ENCODE measurements at places on chromosomes 3 and 15. TPM values are rescaled to one million over a fixed set of nuclear protein-coding genes. Genes with fewer than 3 reads are reported as not detected.
A peak's percentile ranks its signal among the peaks of the same experiment; 100 is the strongest.

Gene AADACL2
- not detected for total RNA-seq

Gene XPC
- 47.3 TPM for total RNA-seq

Gene KLHL6
- 15.2 TPM for total RNA-seq

Gene ARPIN
- total RNA-seq, result 29.8 TPM

Gene SYNPR
- not detected for total RNA-seq

Gene WDR73
- 45.8 TPM for total RNA-seq

Gene CAPN3
- total RNA-seq, result 73.0 TPM

Gene DPPA2
- not detected for total RNA-seq

Gene GAP43
- 0.13 TPM for total RNA-seq

Gene IDH3A
- 52.3 TPM for total RNA-seq

Gene VPS39
- total RNA-seq, result 57.3 TPM

- DNase-seq, result no peak
These were observed 727 bp upstream of the TM2D3 start for GRCh38 chr15:101652786-101653430.

- DNase-seq, result peak; percentile 82
These were observed 74.6 kb downstream of the PRICKLE2 start for GRCh38 chr3:64150623-64151207.

DNA sequence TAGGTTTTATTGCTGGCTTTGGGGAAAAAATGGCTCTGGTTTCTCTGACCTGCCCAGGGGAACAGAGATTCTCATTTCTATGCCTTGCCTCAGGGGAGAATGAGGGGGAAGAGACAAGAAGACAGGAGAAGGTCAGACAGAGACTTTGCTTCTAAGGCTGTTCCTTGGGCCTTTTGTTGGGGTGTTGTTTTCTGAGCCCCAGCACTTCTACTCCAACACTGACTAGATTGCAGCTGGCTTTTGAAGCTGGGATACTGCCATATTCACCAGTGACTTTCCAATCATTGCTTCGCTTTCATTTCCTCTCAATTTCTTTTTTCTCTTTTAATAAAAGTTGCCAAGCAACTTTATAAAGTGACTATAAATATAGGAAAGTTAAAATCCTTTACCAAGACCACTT lies 143.2 kb upstream of the ARHGEF26 start:
- no peak for DNase-seq

GRCh38 chr3:29465836-29466235 lies 185.0 kb downstream of the RBMS3 start:
- no peak for DNase-seq

DNA sequence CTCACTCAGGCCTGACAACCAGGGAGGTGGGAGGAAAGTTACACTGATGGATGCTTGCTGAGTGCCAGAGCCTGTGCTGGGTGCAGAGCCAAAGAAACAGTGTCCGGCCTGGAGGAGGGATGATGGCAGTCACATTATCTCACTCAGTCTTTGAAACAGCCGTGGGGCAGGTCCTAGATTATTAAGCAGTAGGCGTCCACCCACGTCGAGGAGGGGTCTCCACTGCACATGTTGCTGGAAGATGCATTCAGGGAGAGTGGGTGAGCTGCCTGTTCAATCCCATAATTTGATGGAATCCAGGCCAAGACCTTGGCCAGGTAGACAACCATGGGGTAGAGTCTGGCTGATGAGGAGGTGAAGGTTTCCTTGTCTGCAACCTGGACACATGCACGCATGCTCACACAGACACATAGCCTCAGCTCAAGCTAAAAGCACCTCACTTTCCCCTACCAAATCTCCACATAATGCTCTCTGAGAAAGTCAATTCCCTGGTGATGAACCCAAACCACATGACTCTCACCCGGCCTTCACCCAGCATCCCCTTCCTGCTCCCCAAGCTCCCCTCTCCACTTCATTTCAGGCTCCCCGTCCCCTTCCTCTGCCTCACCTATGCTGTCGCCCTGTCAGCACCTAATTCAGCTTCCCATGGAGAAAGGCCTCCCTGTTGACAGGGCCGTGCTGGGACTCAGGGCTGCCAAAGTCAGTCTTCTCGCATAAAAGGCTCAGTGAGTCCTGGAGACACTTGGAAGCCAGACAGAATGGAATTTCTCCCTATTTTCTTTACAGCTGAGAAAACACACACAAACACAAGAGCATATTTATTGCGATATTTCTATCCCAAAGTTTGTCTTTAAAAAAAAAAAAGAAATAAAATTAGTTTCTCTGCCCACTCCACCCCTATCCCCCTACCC lies 29.8 kb downstream of the ACAN start:
- no peak for DNase-seq

GRCh38 chr3:44058868-44059203 lies 182.8 kb upstream of the TOPAZ1 start:
- DNase-seq, result no peak

DNA sequence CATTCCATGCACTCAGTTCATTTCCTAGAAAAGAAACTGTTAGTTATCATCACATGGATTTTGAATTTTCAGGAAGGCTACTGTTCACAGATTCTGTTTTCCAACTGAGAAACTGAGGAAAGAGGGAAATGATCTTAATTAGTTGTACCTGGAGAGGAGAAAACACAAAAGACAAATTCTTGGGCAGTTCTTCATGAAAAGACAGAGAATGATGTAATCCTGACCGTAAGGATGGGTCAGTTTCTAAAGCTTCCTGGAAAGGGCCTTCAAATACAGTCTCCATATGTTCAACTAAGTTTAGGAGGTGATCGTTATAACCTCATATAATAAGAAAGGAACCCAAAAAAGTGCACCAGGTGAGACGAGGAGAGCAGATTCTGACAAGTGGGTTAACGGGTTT lies 44.6 kb downstream of the CA12 start:
- DNase-seq, result no peak

DNA sequence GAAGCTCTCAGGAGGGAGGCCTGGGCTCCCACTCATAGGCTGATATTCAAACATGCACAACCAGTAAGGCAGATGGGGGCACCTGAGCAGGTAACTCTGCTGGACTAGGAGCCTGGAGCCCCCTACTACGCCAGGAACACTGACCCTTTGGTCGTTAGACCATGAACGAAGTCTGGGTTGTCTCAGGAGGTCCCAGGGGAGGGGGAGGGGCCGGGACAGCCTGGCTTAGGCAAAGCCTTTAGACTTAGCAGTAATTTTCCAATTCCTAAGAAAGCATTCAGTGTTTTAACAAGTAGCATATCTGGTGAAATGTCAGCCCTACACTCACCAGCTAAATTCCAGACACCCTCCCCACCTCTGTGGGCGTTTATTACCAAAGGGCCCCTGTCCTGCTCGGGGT lies 67.4 kb upstream of the ST8SIA2 start:
- no peak for DNase-seq

- peak; percentile 39 for DNase-seq
These were observed 792 bp downstream of the ATP13A3 start for GRCh38 chr3:194485881-194486539.

DNA sequence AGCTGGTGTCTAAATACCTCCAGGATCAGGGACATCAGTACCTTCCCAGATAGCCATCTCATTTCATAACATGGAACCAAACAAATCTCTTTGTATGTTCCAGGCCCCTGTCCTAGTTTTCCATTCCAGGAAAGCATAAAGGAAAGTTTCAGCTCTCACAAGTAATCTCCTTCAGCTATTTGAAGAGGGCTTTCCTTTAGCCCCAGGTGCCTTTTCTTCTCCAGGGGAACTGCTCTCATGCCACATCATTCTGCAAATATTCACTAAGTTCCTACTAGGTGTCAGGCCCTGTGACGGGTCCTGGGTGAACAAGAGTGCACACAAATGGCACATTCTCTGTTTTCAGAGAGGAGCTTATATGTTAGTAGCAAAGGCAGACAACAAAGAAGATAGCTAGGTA lies 136.1 kb downstream of the ADAMTS9 start:
- no peak for DNase-seq

DNA sequence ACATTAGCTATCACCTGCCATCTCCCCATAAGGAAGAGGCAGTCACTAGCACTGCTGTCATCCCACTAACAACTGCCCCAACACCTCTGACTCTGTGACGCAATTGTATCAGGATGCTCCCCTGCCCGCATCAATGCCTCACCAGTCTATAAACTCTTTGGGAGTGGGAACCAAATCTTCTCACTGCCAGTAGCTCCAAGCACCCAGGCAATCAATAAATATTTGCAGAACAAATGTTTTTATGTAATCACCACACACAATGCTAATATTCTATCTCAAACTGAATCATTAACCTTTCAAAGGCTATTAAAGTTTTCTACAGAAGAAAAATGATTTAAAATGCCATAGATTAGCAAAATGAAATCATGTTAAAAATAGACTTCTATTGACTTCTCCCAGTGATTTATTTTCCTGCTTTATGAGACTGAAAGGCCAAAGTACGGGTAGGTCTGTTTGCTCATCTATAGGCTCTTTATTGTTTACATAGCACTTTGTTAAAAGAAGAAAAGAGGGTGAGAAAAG lies 131.3 kb downstream of the PLD1 start:
- no peak for DNase-seq

DNA sequence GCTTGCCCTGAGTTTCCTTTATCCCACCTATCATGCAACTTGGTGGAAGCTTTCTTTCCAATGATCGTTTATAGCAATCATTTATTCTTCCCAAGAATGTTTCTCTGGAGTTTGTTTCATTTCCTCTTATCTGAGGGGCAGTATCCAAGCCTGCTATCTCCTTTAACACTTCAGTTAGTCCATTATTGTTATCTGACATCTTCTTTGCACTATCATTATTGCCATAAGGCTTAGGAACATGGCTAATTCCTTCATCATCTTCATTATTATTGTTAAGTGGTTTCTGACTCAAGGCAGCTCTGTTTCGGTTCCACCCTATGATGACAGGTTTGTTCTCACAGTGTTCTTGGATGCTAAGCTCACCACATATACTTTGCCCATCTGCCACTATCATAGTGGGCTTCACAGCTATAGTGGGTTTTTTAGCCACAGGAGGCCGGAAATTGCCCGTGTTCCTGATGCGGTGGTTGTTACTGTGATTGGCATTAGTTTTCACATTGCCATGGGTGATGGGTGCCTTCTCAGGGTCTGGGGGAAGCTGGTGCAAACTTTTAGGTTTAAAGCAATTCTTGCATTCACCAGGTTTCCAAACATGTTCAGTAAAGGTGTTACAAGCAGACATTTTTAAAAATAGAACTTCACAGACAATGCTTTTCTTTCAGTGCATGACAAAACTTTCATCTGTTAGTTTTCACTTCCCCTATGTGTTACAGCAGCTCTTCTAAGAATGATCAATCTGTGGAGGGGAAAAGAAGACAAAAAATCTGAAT lies 110.6 kb upstream of the TSPAN3 start:
- no peak for DNase-seq

- DNase-seq, result peak; percentile 33
These were observed 319.2 kb downstream of the SLC9A9 start for GRCh38 chr3:143529018-143529478.

DNA sequence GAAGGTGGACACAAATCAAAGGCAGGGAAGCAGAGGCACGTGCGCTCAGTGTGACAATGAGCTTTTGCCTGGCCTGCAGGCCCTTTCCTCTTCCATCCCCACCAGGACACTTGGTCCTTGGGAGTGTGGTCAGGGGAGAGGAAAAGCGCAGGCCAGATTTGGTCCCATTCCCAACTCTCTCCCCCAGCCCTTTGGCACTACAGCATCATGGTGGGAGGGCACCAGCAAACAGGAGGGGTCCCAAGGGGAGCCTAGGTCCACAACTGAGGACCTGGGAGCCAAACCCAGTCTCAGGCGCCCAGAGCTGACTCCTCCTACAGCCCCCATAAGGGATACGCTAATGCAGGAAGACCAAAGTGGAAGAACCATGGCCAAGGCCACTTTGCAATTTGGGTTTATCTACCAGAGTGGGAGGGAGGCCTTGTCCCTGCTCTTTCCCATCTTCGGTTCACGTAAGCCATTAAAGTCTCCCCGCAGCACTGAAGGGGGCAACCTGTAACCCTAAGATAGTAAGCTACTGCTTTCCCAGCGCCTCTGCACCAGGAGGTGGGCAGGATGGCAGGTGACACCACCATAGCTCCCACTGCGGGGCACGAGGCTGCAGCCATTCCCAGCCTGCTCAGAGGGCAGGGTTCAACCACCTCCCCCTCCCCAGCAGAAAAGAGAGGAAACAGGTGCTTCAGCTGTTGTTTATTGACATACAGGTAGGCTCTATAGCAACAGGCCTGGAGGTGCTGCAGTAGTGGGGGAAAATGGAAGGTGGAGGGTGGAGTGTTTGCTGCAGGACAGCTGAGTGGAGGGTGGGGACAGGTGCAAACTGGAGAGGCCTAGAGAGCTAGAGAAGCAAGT lies 993 bp upstream of the GRAMD2A start:
- no peak for DNase-seq

- peak; percentile 51 for DNase-seq
These were observed 82.7 kb downstream of the ABHD5 start for GRCh38 chr3:43773273-43774094.

GRCh38 chr3:157544501-157545130 lies 41.4 kb upstream of the VEPH1 start:
- no peak for DNase-seq

GRCh38 chr3:44045476-44046275 lies 196.0 kb upstream of the TOPAZ1 start:
- peak; percentile 67 for DNase-seq

GRCh38 chr3:9861626-9862130 lies 17.9 kb upstream of the RPUSD3 start:
- DNase-seq, result no peak

DNA sequence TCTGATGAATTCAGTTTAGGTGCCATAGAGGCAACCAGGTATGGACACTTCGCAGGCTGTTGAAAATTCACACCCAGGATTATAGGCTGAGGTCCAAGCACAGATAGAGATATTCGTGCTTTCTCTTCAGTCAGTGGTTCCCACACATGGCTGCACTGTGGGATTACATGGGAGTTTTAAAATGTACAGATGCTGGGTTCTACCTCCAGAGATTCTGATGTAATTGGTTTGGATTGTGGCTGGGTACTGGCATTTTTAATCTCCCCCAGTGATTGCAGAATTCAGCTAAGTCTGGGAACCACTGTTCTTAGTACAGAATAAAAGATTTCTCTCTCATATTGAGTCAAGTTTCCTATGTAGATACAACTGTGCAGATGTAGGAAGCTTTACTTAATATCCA lies 91.6 kb downstream of the FOXB1 start:
- no peak for DNase-seq

- no peak for DNase-seq
These were observed 23.2 kb downstream of the SHC4 start for GRCh38 chr15:48940508-48940907.

DNA sequence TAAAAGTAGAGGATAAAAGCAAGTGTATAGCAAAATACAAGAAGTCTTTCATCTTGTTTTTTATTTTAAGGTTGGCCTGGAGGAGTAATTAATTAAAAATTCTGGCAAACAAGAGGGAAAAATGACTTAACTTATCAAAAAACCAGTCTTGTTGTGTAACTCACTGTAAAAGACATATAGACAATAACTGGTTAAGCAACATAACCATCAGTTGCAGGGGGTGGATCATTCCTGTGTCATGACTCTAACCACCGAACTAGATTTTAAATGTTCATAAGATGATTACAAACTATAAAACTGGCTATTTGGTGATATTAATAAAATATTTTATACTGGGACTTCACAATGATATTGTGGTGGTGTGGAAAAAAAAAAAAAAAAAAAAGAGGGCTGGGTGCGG lies 130.6 kb downstream of the STAG1 start:
- no peak for DNase-seq

GRCh38 chr15:67479781-67480505 lies 41.0 kb upstream of the C15orf61 start:
- DNase-seq, result no peak
